Activated T-cell treated with anti-CD3 and anti-CD28 coated beads, Interleukin-2, amount 50 U/mL, for 72 hours (primary cell): ENCODE measurements at places on chromosomes 16 and 17. TPM values are rescaled to one million over a fixed set of nuclear protein-coding genes. Genes with fewer than 3 reads are reported as not detected.

Gene TRIM37
- total RNA-seq, result 31.1 TPM

Gene AATK
- 0.81 TPM for total RNA-seq

Gene OR2C1
- total RNA-seq, result not detected

Gene BAIAP2
- 8.7 TPM for total RNA-seq

DNA sequence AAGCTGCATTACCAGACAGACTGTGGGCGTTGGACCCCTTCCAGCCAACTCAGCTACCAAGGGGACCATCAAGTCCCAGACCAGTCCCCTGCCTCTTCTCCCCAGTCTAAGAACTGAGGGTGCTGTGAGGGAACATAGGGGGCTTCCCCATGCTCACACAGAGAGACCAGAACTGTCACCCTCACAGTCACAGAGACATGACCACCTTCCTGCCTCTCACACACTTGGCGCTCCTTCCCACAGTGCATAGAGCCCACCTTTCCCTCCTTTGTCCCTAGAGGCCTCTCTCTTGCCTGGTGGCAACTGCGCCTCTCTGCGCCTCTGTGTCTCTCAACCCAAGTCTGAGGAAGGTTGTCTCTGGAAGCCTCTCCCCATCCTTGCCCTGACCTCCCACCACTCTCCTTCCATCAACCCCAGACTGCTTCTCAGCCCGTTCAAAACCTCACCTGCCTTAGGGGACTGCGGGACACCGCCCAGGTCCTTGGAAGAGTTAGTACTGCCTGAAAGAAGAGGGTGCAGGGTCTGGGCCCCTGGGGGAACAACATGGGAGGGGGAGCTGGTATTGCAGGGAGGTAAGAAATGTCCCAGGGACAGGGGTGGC is 6.1 kb upstream of the LHX1 start:
- no peak for DNase-seq

DNA sequence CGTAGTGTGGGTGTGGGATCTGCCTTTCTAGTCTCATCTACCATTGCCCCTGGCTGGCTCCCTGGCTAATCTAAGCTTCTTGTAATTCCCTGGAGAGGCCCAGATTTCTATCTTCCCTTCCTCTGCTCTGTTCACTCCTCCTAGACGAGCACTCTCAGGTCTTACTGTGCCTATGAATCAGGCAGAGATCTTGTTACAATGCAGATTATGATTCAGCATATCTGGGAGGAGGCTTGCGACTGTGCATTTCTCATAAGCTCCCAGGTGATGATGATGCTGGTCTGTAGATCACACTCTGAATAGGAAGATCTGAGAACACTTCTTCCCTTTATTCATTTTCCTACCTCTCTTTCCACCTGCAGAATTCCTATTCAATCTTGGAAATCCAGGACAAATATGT is 200.1 kb downstream of the CBLN1 start:
- no peak for DNase-seq
